ENCODE measurements at places on chromosomes 7 and 10.

GRCh38 chr10:6401558-6402348 is 178.3 kb downstream of the PRKCQ start:
- DNase-seq = peak; percentile 78

DNA sequence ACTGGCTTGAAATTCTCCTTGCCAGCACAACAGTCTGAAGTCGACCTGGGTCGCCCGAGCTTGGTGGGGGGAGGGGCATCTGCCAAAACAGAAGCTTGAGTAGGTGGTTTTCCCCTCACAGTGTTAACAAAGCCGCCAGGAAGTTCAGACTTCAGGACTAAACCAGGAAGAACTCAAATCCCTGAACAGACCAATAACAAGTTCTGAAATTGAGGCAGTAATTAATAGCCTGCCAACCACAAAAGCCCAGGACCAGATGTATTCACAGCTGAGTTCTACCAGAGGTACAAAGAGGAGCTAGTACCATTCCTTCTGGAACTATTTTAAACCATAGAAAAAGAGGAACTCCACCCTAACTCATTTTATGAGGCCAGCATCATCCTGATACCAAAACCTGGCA is 45.3 kb downstream of the LRRC72 start:
- no peak for DNase-seq

DNA sequence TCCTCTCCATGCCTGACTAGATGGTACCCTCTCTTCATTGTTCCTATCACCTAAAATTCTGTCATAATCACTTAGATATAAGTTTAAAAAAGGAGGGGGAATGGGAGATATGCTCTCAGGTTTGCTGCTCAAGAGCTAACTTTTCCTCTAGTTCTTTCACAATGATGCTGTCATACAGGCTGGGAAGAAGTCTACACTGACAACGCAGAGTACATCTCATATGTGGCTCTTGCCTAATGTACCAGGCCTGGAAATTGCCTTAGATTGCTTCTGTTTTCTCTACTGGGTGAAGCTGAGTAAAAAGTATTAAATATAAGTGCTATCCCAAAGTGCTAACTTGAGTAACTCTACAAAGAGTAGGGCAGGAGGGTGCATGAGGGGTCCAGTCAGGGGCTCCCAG is 43.8 kb upstream of the BET1 start:
- DNase-seq = no peak

- no peak for DNase-seq
These were observed 43.7 kb downstream of the OSBPL3 start for GRCh38 chr7:24936121-24936824.

- no peak for DNase-seq
These were observed 40.6 kb upstream of the AGBL3 start for GRCh38 chr7:134945691-134946090.

GRCh38 chr7:33531888-33532287 is 373.5 kb upstream of the BMPER start:
- DNase-seq = no peak

- DNase-seq = no peak
These were observed 88.0 kb upstream of the PFKP start for GRCh38 chr10:2979306-2979705.

- DNase-seq = no peak
These were observed 4.9 kb downstream of the CCDC6 start for GRCh38 chr10:59901470-59901869.

DNA sequence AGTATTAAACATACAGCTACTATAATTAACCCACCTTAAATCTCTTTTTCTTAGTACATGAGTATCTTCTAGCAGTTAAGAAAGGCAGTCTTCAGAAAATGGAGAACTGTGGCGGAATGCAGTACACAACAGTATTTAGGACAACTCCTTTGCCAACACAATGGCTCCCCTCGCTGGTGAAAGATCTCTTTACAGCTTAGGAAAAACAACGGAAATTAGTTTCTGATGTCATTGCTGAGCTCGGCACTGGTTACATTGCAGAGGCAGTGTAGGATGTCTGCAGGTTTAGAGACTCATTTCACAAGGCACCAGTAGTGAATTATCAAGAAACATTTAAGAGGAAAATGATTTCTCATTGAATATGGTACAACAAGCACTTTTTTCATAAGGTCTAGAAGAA is 43.4 kb downstream of the GLRX3 start:
- DNase-seq = peak; percentile 59

GRCh38 chr10:2772816-2773631 is 294.3 kb upstream of the PFKP start:
- no peak for DNase-seq

- no peak for DNase-seq
These were observed 39.9 kb downstream of the CABCOCO1 start for GRCh38 chr10:61702584-61702983.

DNA sequence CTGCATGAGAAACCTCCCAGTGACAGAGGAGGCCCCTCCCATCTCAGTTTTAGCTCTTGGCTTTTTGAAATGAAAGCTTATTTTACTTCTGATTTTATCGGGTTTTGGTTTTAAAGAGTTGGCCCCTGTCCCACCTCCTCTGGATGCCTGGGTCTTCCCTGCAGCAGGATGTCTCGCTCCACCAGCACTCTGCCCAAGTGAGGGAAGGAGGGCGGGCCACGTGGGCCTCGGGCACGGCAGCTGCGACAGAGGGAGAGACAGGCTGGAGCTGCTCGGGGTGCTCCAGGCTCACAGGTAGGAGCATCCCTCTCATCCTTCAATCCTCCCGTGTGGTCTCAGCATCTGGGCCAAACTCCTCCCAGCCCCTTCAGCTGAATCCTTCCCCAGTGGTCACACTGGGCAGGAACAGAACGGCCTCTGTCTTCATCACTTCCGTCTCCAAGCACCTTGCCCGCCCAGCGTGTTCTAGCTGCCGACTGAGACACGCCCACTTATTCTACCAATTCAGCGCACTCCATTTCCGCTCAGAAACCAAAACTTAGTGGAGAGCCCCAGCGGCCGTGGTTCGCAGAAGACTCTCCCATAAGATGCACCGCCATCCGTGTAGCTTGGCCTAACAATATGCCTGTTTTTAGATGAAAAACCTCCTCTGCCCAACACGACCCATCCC is 222.9 kb downstream of the GLRX3 start:
- DNase-seq = no peak

- no peak for DNase-seq
These were observed 23.6 kb downstream of the PITRM1 start for GRCh38 chr10:3148994-3149393.

- peak; percentile 1 for DNase-seq
These were observed 570 bp downstream of the TBC1D12 start for GRCh38 chr10:94402843-94403379.

DNA sequence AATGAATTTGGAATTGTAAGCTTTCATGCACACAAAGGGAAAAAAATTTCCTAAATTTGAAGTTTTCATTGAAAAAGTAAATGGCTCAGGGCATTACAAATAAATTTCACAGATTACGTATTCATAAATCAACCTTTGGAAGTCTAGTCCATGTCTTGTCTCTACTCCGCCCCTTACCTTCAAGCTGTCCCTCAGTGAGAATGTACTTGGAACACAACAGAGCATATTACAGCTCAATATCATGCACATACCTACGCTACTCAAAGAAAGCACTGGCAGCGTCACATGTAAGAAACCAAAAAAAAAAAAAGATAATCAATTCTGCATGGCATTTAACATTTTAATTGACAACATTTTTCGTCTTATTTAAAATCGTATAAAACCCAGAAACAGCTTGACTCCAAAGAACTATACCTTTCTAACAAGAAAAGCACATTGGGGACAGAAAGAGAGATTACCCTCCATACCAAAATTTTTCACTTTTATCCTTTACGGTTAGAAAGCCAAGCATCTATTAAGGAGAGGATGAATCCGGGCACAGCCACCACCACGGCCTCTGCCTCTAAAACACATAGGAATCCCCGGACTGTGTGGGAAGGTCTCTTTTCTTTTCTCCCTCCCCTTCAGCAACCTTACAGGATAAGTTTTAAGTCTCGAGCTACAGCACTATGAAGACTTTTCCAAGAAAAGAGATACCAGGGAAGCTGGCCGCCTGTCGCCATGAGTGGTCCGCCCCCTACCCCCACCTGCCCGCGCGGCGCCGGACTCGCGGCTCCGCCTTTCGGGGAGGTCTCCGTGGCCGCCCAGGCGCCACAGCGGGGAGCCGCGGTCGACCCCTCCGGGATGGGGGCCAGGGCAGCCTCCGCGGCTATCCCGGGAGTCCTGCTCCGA is 1.1 kb downstream of the JMJD1C start:
- DNase-seq = no peak

Data from CD4-positive, alpha-beta T cell treated with Interleukin-10 for 1 hour (primary cell).